ENCODE measurements at places on chromosomes 11 and 22.

GRCh38 chr11:25615069-25615468, 716.9 kb upstream of the ANO3 start:
- DNase-seq: no peak

GRCh38 chr22:27985323-27986275, 66.5 kb upstream of the PITPNB start:
- no peak for DNase-seq

- no peak for DNase-seq
Measured at GRCh38 chr11:113806406-113806805, 26.8 kb downstream of the CLDN25 start.

DNA sequence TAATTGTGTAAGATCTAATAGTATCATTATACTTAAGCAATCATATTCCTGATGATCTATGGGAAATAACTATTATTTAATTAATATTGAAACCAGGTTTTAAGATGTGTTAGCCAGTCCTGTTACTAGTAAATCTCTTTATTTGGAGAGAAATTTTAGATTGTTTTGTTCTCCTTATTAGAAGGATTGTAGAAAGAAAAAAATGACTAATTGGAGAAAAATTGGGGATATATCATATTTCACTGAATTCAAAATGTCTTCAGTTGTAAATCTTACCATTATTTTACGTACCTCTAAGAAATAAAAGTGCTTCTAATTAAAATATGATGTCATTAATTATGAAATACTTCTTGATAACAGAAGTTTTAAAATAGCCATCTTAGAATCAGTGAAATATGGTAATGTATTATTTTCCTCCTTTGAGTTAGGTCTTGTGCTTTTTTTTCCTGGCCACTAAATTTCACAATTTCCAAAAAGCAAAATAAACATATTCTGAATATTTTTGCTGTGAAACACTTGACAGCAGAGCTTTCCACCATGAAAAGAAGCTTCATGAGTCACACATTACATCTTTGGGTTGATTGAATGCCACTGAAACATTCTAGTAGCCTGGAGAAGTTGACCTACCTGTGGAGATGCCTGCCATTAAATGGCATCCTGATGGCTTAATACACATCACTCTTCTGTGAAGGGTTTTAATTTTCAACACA, 6.4 kb downstream of the BIRC3 start:
- no peak for DNase-seq
